ENCODE measurements at places on chromosomes 5 and 9.

DNA sequence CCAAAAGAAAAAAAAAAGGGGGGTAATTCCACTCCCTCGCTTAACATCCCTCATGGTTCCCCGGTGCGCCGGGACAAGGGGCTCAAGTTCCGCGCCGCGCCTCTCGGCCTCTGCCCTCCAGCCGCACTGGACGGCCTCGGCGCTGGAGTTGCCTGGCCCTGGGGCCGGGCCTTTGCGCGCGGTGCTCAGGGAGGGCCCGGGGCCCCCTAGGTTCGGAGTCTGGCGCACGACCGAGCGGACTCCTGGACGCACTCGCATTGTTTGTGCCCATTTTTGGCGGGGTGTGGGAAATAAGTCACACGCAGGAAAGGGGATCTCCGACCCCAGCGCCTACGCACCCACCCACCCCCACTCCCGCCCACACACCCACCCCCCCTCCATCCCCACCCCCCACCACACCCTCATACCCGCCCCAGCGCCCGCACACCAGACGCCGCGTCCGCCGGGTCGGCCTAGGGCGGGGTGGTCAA is 381 bp downstream of the MED22 start:
- H3K36me3 ChIP-seq: peaks cover 67% of the 10 kb centered on the region
- H3K27me3 ChIP-seq: no peaks in the 10 kb centered on the region
- H3K4me1 ChIP-seq: peaks cover 29% of the 10 kb centered on the region
- DNase-seq: no peak
- H3K27ac ChIP-seq: peak overlapping the region; percentile 97

GRCh38 chr9:120774719-120775118 is 18.5 kb downstream of the FBXW2 start:
- no peak overlapping the region for H3K27ac ChIP-seq
- H3K4me1 ChIP-seq: peaks cover 38% of the 10 kb centered on the region
- H3K4me3 ChIP-seq: no peak overlapping the region

DNA sequence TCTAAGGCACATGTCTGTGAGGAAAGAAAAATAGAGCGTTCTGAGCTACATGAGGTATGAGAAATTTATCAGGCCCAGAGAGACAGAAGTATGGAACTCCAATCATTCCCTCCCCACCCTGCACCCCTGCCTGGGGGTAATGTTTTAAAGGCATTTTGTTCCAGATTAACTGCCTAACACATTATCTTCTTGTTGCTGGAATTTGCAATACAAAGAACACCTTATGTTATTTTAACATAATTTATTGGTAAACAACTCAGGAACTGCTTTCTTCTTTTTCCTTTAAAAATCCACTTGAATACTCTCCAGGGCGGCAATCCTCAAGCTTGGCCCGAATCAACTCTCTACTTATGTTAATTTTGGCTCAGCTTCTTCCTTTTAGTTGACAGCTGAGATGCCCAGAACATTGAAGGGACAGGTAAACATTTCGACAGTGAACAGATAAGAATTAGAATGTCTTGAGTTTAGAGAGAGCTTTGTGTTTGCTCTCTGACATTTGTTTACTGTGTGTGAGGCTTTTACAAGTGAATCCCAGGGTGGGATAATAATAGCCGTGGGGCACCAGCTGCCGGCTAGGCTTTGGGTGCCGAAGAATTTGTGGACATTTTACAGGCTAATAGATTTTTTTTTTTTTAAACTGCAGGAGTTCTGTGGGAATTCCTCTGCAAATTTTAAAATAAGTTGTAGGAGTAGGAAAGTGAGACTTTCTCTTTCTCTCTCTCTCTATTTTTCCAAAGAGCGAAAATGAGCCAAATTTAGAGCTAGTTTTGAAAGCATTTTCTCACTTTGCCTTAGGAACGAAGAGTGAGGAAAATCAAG is 96.4 kb upstream of the TAF11L2 start:
- DNase-seq: no peak
- H3K27me3 ChIP-seq: peaks cover 12% of the 10 kb centered on the region
- no peak overlapping the region for H3K4me3 ChIP-seq

DNA sequence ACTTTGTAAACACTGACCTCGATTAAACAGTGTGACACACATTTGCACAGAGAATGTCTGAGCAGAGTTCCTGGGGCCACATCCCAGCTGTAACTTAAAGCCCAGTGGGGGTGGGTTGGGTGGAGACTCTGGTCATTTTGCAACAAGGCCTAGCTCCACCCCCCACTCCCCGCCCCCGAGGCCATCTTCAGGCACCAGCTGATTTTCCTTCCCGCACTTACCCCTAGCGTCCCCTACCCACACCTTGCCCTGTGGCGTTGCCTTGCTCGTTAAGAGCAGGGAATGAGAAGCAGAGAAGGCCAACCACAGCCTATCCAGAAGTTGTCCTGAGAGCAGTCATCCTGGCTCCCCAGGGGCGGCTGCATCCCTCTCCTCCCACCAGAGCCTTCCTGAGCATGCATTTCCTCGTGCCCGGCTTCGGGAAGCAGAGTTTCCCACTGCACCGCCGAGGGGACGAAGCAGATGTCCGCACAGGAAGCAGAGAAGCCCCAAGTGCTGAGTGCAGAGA is 101.7 kb upstream of the SARDH start:
- DNase-seq: peak; percentile 36
- no peak overlapping the region for H3K4me3 ChIP-seq
- no peak overlapping the region for H3K27ac ChIP-seq
- peaks cover 19% of the 10 kb centered on the region for H3K4me1 ChIP-seq
